ENCODE measurements at places on chromosomes 5 and 9.

DNA sequence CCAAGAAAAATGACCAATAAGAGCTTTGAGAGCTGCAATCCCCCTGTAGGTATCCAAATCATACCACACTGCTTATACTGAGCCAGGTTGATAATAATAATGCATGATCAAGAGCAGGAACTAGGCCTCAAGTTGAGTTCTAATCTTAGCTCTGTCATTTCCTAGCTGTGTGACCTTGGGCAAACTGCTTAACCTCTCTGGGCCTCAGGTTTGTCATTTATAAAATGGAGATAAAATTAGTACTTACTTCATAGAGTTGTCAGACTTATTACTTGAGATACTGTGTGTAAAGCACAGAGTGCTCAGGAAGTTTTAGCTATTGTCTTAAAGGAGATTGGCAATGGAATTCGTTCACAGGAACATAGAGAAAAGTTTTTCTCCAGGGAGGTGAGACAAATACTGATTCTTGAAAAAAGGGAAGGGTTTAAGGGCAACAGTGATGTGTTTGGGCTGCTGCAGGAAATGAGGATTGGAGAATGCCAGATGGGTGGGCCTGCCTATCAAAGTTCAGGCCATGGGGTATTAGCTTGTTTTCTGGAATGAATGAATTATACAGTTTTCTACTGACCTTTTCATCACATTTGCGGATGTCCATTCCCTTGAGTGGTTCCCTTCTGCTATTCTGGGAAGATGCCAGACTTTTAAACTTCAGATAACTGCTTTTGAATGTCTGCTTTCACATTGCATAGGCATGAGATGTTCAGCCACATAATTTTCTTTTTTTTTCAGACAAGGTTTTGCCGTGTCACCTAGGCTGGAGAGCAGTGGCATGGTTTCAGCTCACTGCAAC lies 10.2 kb upstream of the ATP6V0E1 start:
- ATAC-seq, result peak; percentile 60

- 0 out of 3 replicates have a peak, but pooled peaks have one; percentile 11 for ATAC-seq
Measured at GRCh38 chr5:154524181-154524580, 46.2 kb upstream of the HAND1 start.

- ATAC-seq, result no peak
Measured at GRCh38 chr5:74131250-74131649, 505.3 kb downstream of the ARHGEF28 start.

DNA sequence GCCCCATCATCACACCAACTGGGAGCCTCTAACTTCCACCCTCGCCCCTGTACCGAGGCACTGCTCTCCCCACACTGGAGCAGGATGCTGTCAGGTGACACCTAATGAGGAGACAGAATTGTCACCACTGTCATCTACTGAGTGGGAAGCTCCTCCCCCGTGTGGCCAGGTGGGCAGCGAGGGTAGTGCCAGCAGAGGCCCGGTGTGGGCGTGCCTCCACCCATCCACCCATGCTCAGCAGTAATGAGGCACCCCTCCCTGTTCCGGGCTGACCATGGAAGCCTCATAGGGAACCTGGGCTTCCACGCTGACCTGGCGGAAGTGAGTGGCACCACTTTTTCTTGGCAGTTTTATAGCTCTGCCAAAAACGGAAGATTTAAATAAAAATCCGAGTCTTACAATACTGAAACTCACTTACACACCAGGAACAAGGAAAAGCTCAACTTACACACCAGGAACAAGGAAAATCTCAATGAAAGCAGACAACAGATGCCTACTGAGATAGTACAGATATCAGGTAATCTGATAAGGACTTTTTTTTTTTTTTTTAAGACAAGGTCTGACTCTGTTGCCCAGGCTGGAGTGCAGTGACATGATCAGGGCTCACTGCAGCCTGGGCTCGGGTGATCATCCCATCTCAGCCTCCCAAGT lies 30.6 kb upstream of the ASS1 start:
- no peak for ATAC-seq

DNA sequence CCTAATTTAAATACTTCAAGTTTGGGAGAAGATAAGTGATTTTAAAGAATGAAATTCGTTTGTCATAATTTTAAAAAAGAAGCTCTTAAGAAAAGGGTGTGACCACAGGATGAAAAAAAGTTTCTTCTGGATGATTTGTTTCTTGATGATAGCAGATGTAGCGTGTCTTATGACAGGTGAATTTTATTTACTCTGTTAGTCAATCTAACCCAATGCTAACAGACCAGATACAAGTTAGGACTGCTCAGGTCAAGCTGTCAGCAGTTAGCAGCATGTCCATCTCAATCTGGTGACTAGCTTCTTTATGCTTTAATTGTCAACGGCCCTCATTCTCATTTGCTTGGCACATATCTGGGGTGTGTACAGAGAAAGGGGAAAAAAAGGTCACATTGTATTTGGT lies 456.0 kb downstream of the BNC2 start:
- no peak for ATAC-seq

GRCh38 chr9:124752967-124753366 lies 18.1 kb downstream of the NR6A1 start:
- ATAC-seq, result peak; percentile 77

GRCh38 chr5:136006164-136006563 lies 22.6 kb upstream of the TGFBI start:
- ATAC-seq, result no peak

DNA sequence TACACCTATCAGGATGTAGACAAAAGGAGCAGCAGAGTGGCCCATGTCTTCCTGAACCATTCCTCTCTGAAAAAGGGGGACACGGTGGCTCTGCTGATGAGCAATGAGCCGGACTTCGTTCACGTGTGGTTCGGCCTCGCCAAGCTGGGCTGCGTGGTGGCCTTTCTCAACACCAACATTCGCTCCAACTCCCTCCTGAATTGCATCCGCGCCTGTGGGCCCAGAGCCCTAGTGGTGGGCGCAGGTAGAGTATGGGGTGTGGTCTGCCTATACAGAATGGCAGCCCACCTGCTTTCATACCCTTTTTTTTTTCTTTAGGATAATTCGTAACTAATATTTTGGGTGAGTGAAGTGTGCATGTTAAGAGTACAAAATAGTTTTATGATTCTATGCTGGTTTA lies 1.1 kb downstream of the SLC27A6 start:
- no peak for ATAC-seq

- no peak for ATAC-seq
Measured at GRCh38 chr5:139027150-139027549, 152.0 kb upstream of the LRRTM2 start.

- ATAC-seq, result peak; percentile 82
Measured at GRCh38 chr9:15104826-15105420, 194.7 kb upstream of the FREM1 start.

GRCh38 chr9:76654051-76654461 lies 110.2 kb upstream of the PCA3 start:
- peak; percentile 14 for ATAC-seq

DNA sequence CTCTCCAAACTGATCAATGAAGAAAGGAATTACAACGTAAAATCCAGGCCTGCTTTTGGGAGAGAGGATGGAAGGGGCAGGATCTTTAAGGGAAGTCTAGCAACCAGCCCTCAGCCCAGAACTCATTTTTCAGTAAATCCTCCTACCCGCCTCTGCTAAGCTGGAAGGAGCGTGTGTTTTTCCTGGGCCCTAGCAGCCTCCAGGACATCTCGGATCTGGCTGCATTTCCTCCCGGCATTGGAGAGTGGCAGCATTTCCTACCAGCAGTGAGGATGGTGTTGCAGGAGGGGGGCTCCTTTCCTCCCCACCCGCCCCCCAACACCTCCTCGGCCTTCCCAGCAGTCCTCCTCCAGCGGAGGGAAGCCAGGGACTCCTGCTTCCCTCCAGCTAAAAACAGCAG lies 54.5 kb downstream of the DCP2 start:
- ATAC-seq, result no peak

- no peak for ATAC-seq
Measured at GRCh38 chr5:160887780-160888179, 35.8 kb upstream of the ATP10B start.

- no peak for ATAC-seq
Measured at GRCh38 chr5:54257366-54258118, 52.8 kb downstream of the ARL15 start.

- peak; percentile 34 for ATAC-seq
Measured at GRCh38 chr9:137516144-137516917, 33.9 kb downstream of the PNPLA7 start.

DNA sequence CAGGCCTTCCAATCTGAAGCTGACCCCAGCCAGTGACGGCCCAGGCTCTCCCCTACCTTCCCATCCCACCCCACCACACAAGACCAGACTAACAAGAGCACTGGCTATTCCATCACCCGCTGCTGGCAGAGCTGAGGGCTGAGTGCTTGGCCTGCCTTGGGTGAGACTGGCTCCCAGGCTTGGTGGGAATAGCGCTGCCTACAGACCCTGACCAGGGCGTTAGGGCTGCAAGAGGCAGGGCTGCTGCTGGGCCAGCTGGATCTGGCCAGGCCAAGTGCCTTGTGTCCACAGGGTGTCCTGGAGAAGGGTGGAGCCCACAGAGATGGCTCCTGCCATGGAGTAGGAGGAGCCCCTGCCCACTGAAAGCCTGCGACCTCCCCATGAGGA lies 31.6 kb upstream of the ANGPTL2 start:
- ATAC-seq, result no peak

- ATAC-seq, result no peak
Measured at GRCh38 chr5:109156885-109157284, 252.9 kb downstream of the PJA2 start.

DNA sequence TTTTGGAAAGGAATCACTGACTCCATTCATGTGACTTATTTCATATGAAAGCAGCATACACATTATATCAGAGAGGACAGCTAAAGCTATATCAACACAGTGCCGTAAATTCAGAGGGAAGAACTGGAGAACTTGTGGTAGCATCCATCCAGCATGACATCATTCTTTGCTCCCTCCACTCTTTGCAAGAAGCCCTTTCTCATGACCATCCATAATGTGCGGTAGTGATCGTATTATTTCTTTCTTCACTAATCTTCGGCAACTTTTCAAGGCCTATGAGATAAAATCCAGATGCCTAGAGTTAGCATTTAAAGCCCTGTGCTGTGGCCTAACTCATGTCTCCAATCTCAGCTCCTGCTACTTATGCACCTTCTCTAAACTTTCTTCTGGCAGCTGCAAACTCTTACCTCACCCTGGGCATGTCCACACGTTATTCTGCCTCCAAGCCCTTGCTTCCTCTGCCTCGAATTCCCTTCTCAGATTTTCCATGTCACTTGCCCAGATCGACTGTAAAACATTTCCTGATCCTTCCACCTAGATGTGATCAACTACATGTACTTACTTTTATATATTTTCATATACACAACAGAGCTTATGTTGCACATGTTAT lies 307.3 kb upstream of the SGCD start:
- ATAC-seq, result no peak

DNA sequence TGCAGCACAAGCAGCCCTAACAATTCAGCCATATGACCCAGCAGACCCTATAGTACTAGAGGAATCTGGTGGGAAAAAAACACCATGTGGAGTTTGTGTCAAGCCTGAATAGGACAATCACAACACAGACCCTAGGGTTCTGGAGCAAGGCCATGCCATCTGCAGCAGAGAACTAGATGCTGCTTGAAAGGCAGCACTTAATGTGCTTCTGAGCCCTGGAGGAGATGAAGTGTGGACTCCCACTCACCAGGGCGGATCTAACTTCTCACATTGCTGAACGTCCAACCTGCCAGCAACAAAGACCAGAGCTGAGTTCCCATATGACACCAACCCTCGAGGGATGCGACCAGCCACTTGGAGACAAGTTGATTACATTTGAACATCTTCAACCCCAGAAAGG lies 43.2 kb downstream of the GABBR2 start:
- ATAC-seq, result no peak

DNA sequence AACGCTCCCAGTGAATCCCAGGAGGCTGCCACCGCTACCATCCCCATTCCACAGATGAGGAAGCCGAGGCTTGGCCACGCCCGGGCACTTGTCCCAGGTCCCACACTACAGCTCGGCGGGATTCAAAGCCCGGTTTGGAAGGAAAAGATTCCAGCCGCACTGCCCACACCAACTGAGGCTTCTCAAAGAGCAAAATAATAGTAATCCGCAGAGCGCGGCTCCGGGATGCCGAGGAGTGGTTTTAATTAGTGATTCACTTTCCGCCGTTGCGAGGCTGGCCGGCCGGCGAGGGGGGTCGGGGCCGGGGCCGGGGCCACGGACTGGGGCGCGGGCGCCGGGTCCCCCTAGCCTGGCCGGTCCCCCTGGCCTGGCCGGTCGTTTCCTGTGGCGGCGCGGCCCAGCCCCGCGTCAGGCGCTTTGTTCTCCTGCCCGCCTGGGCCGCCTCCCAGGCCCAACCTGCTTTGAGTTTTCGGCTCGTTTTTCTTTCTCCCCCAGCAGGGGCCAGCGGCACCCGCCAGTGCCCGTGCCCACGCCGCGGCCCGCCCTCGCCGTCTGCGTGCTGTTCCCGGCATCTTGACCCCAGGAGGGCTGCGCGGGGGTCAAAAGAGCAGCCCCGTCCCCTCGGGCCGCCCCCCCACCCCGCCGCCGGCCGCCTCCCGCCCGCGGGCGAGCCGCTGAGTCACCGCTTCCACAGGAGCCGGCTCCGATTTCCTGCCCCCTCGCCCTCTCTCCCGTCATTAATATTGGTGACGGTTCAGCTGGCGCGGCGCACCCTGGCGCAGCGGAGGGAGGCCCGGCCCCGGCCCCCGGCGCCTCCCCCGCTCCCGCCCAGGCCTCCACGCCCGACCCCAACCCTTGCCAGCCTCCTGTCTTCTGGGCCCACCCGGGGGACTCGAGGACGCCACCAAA lies 31.2 kb downstream of the FGF18 start:
- peak; percentile 72 for ATAC-seq

DNA sequence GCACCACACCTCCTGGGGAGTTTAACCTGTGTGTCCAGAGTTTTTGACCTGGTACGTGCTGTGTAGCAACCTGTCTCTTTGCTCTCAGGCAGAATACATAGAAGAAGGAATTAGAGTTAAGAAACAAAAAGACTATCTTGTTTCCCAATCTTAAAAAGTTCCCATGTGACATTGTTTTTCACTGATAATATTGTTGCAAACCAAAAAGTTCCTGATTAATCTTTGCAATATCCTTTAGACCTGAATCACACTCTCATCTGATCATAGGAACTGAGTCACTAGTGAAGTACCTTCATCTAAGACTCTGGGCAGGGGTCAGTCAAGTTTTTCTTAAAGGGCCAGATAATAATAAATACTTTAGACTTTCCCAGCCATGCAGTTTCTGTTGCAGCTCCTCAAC lies 35.1 kb downstream of the BASP1 start:
- ATAC-seq, result no peak

GRCh38 chr9:25876248-25876647 lies 198.0 kb upstream of the TUSC1 start:
- no peak for ATAC-seq

DNA sequence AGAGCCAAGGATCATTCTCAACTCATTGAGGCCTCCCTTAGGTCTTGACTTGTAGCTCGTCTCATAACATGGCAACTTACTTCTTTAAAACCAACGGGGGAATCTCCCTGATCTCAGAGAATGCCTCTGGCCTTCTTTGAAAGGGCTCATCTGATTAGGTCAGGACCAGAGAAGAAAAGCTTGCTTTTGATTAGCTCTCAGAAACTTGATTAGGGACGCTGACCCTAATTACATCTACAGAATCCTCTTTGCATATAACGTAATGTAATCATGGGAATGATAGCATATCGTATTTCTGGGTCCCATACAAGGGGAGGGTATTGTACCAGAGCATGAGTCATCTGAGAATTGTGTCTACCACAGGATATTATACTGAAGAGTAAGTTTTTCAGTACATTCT lies 125.1 kb upstream of the SH3GL2 start:
- no peak for ATAC-seq

All from SK-N-SH treated with all-trans-retinoic acid at 6 μM for 48 hours (cell line).